Immature natural killer cell (primary cell): ENCODE measurements at places on chromosomes 12 and 14.

DNA sequence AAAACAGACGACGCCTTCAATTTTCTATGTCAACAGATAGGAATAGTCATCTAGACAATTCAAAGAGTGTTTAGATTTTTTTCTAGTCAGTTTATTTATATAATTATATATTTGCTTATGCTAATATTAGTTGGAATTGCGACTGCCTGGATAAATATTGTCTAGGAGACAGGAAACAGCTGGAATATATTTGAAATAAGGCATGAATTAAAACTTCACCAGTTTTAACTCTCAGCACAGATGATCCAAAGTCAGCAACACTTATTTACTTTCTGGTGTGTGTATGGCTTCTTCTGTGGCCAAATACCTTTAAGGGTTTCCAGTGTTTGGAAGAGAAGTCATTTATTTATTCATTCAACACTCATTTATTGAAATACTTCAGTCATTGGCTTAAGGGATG is 1215.4 kb upstream of the USP15 start:
- DNase-seq, result no peak

DNA sequence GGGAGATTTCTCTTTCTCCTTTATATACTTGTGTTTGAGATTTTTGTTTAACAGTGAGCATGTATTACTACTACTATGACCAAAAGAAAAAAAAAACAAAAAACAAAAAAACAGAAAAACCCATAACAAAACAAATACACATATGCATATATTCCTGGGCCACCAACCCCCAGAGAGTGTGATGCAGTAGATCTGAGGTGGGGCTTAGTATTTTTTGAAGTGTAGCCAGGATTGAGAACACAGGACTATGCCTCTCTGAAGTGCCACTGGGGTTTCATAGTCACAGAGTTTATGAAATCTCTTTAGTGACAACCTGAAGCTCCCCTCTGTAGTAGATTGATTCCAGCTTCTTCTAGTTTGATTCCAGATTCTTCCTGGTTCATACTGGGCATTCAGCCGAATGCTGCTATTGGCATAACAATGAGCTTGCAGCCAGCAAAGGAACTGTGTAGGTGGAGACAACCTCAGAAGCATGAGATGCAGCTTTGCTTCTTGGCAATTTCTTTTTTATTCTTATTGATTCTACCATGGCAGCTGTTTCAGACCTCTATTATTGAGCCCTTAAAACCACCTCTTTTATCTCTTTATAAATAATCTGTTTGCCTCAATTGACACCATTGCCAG is 15.5 kb upstream of the ANO4 start:
- DNase-seq, result no peak

- DNase-seq, result peak; percentile 85
Measured at GRCh38 chr12:6607751-6608591, 792 bp upstream of the CHD4 start.

- DNase-seq, result no peak
Measured at GRCh38 chr12:88716240-88716639, 136.0 kb upstream of the KITLG start.

GRCh38 chr12:121930862-121931261 is 12.5 kb downstream of the CFAP251 start:
- no peak for DNase-seq

- DNase-seq, result no peak
Measured at GRCh38 chr14:71588576-71589215, 343.5 kb upstream of the RGS6 start.

DNA sequence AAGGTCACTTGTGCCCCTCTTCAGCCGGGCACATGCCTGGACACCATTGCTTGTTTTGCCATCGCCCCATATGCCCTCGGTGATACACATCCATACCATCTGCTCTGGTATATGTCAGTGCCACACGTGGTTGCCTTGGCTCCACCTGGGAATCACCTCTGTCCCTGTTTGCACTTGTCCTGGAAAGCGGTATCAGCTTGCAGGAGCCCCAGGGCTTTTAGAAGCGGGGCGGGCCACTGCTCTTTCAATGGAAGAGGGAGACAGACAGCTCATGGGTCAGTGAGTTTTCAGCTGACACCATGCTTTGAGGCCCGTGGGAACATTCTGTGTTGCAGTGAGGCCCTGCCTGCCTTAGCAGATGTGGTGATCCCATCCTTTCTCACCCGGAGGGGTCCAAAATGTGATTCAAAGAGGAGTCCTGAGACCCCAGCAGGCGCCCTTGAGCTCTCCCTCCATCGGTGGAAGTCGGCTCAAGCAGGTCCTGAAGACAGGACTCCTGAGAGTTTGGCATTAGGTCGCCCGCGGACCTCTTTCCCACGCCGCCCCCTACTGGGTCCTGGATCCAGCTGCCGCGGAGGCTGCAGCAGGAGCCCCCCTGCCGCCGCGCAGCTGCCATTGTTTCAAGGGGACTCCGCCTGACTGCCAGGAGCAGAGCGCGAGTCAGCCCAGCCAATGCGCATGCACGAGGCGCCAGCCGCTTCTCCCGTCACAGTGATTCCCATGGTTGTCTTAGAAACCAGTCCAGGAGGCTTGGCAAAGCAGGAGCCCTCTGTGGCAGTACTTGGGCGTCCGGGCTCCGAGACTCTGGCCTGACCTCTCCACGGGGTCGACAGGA is 773.2 kb upstream of the ALG10B start:
- DNase-seq, result no peak

DNA sequence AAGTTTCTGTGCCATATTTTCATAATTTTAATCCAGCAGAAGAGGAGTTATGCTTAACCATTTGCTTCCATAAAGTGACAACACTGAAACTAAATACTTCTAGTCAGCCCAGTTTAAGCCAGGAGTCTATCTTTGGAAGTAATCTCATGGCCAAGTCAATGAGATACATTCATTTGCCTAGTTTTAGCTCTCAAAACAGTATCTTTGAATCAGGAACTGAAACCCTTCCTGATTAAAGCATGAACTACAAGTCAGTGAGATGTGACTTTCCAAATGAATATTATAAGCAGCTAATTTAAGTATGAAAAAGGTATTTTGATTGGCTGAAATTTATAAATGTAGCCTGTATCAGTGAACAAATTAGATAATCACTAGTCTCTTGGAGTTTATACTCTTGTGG is 491.5 kb downstream of the SLC6A15 start:
- no peak for DNase-seq

DNA sequence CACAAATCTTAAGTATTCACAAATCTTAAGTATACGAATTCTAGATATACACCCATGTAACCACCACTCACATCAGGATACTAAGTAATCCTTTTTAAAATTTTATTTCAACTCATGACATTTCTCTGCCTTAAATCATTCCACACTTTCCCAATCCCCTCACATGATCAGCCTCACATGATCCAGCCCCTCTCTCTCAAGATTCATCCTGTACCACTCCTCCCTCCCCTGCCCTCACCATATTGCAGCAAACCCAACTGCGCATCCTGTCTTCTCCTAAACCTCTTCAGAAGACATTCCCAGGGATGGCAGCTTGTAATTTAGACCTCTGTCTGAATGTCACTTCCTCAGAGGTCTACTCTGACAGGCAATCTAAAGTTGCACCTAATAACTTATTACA is 1.7 kb upstream of the EIF4B start:
- no peak for DNase-seq

DNA sequence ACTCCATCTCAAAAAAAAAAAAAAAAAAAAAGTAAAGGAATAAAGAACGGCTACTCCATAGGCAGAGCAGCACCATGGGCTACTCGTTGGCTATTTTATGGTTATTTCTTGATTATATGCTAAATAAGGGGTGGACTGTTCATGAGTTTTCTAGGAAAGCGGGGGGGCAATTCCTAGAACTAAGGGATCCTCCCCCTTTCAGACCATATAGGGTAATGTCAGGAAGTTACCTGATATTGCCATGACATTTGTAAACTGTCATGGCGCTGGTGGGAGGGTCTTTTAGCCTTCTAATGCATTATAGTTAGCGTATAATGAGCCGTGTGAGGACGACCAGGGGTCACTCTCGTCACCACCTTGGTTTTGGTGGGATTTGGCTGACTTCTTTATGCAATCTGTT is 142.3 kb downstream of the GLT1D1 start:
- DNase-seq, result no peak

GRCh38 chr14:94481468-94482131 is 5.6 kb upstream of the SERPINA9 start:
- no peak for DNase-seq

DNA sequence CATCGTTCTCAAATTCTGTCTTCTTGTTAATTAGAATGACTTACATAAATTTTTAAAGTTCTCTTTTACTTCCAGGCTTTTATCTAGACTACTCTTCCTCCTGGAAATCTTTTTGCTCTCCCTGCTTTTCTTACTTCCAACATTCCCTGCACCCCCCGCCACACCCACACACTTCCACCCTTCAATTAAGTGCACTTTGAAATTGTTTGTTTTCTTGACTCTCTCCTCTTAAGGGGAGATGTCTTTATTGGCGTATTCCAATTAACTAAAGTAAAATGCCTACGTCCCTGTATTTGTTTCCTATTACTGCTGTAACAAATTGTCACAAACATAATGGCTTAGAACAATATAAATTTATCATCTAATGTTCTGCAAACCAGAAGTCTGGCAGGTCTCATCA is 125.2 kb upstream of the KRR1 start:
- no peak for DNase-seq

DNA sequence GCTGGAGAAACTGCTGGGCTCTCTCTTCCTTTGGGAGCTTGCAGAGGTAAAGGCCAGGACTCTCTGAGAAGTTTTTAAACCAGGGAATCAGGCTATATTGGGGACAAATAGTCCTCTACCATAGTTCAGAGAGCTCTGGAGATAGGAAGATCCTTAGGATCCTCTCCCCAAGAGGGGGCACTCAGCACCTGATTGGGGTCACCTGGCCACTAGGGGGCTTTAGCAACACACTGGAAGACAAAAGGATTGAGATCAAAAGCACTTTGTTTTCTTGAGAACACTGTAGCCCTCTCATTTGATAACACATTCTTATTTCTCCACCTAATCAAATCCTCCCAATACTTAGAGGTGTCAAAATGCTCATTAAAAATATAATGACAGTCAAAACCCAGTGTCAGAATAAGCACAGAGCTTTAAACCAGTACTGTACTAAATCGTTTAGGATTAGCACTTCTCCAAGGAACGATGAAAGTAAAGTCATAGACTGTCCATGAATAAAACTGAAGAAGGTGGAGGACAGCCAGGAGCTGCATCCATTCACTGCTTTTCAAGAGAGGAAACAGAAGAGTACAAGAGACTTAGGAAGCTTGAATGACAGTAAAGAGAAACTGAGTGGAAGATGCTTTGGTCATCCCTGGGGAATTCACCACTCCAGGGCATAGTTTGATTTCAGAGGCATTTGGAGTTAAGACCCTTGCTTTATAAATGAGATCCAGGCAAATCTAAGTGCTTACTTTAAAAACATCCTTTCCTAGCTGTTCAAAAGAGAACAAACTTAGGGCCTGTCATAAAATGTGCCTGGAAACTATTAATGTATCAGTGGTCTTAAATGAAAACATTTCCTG is 26.5 kb downstream of the BMP4 start:
- no peak for DNase-seq

DNA sequence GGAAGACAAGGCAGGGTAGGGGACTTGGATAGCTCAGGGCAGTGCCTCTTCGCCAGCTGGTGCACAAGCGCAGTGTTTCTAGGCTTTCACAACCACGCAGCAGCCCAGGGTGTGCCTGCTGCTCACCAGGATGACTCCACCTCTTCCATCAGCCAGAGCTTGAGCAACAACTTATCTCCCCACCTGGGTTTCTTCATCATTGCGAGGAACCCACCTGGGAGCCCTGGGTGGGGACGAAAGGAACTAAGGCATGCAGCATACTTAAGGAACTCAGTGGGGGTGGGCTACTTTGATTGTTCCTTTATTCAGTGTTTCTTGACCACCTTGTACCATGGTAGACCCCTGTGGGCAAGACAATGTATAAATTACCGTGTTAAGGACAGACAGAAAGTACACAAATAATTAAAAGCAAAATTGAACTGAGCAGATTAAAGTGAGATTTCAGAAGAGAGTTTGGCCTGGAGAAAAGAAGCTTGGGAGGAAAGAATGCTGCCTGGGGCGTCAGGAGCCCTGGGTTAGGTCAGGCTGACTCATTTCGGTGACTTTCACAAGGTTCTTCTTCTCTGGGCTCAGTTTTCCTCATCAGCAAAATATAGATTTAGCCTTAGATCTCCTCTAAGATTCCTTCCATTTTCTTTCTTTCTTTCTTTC is 22.9 kb downstream of the KRT18 start:
- DNase-seq, result no peak

DNA sequence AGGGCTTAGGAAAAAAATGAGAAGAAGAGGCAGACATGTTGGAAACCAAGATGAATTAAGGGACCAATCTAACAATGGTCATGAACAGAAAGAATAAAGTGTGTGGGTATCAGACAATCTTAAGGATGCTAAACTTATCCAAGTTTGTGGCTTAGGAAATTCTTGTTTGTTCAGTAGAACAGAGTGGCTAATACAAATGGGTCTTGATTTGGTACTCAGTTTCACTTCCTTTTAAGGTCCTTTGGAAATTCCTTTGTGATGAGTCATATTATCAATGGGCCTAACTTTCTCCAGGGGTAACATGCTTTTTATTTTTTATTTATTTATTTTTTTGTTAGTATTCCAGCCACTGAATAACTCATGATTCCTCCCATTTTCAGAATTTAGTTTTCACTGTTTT is 1154.7 kb upstream of the FLRT2 start:
- no peak for DNase-seq

DNA sequence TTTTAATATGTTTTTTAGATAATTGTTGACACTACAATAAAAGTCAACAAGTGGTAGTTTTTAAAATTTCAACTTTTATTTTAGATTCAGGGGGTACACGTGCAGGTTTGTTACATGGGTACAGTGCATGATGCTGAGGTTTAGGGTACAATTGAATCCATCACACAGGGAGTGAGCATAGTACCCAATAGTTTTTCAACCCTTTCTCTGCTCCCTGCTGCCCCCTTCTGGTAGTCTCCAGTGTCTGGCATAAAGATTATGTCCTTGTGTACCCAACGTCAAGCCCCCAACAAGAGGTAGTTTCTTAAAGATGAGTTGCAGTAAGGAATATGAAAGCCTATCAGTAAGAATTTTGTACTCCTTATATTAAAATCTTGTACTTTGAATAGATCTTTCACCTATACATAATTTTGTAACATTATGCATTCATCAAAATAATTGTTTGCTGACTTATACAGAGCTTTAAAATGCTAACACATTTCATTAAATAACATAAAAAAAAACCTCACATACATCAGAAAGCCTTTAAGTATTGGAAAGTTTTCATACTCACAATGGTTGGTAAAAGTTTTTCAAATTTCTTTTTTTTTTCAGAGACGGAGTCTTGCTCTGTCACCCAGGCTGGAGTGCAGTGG is 5.4 kb upstream of the RALGAPA1 start:
- DNase-seq, result peak; percentile 72

GRCh38 chr14:103314496-103315277 is 19.4 kb upstream of the EIF5 start:
- DNase-seq, result no peak
